NCI-H446 (cell line): ENCODE measurements at places on chromosomes 7 and 10.

DNA sequence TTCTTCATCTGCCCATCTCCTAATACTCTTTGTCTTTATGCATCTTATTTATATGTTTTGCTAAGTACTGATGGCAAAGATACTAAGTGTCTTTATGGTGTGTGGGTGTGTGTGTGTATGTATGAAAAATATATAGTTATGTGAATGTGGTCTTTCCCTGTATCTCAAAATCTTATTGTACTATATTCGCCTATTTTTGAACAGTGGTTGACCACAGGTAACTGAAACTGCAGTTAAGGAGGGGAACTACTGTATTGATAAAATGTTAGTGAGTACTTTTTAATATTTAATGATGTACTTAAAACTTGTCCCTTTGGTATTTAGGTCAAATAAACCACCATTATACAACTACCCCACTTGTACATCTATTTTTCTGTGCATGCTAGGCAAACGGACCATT, 85.9 kb downstream of the ADD3 start:
- DNase-seq = no peak

GRCh38 chr10:114862456-114862855, 40.9 kb downstream of the FHIP2A start:
- no peak for DNase-seq

DNA sequence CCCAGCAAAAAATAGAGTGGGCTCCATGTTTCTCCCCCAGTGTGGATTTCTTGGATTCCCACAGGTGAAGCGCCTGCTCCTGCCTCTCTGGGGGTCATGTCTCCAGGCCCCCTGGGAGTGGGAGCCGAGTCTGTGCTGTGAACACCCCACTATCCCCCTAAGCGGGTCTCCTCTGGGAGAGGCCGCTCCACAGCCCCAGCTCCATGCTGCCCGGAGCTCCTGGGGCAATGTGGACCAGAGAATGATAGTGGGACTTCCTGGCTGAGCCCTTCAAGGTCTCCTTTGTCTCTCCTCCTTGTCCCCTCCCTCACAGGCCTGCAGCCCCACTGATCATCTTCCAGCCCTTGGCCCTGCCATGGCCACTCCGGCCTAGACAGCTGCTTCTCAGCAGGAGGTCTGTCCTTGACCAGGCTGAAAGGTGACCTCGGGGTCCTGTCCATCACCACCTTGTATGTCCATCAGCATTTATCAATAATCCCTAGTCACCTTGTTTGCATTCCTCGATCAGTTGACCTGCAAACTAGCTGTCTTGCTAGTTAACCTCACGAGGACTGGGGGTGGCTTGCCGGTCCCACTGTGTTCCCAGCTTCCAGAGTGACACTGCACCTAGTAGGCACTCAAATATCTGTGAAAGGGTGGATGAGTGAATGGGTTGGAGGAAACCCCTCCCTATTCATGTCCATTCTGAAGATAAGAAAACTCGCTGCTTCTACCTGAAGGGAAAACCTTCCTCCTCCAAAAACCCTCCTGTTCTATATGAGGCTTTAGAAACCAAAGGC, 776 bp upstream of the CALML3 start:
- DNase-seq = no peak

GRCh38 chr10:101840741-101841453, 2.7 kb downstream of the KCNIP2 start:
- DNase-seq = no peak

- DNase-seq = no peak
These were observed 176.2 kb downstream of the GNAT3 start for GRCh38 chr7:80335511-80336231.

DNA sequence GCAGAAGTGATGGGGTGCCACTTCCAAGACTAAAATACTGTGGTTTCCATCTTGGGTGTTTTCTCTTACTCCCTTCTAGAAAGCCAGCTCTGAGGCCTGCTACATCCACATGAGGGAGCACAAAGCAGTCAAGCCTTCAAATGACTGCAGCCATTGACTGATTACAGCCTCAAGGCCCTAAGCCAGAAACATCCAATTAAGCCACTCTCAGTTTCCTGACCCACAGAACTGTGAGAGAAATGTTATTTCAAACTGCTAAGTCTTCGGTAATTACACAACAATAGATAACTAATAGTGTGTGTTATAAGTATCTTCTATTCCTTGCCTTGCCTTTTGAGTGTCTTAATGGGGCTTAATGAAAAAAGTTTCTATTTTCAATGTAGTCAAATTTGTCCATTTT, 24.8 kb downstream of the BRAF start:
- DNase-seq = peak; percentile 23

DNA sequence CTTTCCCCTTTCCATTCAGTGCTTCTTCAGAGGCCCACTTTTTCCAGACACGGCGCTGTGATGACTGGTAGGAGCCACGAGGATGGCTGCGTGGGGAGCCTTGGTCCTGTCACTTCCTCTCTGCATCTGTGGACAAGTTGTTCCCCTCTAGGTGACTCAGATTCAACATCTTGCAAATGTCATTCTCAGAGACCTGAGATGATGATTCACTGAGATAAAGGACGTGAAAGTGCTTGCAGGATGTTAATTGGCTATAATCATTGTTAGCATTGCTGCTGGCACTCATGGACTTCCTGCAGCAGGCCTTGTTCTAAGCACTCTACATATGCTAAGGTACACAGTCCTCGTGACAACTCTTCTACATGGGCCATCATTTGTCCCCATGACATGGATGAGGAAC, 489.8 kb upstream of the ZMIZ1 start:
- no peak for DNase-seq

GRCh38 chr10:71840177-71840957, 10.7 kb downstream of the PSAP start:
- peak; percentile 73 for DNase-seq

DNA sequence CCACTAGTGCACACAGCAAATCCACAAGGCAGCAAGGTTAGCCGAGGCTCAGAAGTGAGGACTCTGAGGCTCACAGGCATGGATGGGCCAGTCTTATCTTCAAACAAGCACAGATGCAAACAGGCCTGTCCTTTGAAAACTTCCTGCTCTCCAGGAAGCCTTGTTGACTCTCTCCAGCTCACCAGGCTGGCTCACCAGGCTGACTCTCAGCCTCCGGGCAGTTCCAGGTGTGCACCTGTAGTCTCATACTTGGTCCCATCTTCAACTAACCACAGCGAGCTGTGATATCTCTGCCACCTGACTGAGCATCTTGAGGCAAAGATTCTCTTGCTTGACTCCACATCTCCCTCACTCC, 173.9 kb upstream of the ZMIZ1 start:
- no peak for DNase-seq

- no peak for DNase-seq
These were observed 110.6 kb downstream of the RAB11FIP2 start for GRCh38 chr10:117936141-117936540.

DNA sequence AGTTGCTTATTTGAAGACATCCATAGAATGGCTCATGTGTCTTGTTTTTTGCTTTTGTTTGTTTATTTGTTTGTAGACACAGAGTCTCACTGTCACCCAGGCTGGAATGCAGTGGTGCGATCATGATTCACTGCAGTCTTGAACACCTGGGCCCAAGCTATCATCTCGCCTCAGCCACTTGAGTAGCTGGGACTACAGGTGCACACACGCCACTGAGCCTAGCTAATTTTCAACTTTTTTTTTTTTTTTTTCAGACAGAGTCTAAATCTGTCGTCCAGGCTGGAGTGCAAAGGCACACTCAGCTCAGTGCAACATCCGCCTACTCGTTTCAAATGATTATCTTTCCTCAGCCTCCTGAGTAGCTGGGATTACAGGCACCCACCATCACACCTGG, 83.3 kb upstream of the KLF6 start:
- no peak for DNase-seq

GRCh38 chr10:51367127-51367526, 292.8 kb downstream of the PRKG1 start:
- DNase-seq = no peak

DNA sequence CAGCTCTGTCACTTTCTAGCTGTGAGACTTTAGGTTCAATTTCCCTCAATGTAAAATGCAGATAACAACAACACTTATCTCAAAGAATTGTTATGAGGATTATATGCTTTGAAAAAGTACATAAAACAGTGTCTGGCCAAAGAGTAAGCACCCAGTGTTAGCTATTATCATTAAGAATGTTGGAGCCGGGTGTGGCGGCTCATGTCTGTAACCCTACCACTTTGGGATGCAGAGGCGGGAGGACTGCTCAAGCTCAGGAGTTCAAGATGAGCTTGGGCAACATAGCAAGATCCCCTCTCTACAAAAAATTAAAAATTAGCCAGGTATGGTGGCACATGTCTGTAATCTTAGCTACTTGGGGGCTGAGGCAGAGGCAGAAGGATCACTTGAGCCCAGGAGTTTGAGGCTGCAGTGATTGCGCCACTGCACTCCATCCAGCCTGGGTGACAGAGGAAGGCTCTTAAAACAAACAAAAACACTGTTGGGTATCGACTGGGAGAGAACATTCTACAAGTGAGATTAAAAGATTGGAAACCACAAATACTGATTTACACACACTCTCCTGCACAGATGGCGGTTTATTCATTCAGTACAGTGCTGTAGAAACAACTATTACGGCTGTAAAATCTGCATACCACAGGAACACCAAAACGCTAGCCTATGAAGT, 107.3 kb downstream of the PROSER2 start:
- DNase-seq = no peak

DNA sequence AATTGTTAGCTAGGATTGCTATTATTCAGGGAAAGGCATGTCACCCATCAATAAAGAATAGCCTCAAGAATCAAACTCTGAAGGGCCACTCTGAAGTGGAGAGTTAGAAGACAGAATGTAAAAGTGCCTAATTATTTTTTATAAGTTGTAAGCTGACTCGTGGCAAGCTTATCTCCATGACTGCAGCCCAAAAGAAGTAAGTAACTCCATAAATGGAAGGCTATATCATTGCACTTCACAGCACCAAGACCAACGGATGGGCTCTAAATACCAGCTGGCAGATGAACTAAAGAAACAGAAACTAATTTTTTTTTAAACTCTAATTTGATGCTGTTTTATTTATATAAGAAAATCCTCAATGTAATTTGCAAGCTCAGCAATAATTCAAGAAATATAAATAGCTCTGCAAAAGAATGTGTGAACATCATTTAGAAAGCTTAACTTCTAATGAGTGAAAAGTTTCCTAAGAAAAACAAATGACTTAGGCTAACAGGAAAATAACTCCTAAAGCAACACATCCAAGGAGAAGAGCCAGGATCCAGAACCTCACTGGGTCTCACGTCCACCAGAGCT, 165.5 kb downstream of the SNX13 start:
- no peak for DNase-seq

GRCh38 chr10:118108194-118109026, 61.7 kb upstream of the RAB11FIP2 start:
- DNase-seq = no peak

DNA sequence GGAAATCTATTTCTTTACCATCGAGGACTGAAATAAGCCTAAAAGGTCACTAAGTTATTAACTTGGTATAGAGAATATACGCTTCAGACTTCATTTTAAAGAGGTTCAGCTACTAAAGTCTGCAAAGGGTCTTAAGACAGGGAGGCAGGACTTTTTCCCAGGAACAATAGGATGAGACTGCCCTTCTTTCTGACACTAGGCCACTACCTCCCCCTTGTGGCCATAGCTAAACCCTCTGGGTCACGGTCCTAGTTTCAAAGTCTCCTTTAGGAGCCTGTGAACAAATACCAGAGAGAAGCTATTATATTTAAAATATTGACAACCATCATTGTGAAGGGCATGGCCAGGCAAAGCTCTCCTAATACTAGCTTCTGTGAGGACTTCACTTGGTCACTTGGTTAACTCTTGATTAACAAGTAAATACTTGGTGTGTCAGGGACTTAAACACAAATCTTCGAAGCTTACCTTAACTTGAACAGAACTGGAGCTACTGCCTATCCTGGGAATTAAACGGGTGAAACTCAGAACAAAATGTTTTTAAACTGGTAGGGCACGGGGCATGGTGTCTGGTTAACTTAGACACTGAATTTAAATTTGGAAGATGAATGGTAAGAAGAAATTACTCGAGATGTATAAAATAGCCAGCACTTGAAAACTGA, 75.6 kb downstream of the CCDC6 start:
- peak; percentile 46 for DNase-seq

- DNase-seq = no peak
These were observed 121.3 kb upstream of the HABP2 start for GRCh38 chr10:113431398-113432160.

DNA sequence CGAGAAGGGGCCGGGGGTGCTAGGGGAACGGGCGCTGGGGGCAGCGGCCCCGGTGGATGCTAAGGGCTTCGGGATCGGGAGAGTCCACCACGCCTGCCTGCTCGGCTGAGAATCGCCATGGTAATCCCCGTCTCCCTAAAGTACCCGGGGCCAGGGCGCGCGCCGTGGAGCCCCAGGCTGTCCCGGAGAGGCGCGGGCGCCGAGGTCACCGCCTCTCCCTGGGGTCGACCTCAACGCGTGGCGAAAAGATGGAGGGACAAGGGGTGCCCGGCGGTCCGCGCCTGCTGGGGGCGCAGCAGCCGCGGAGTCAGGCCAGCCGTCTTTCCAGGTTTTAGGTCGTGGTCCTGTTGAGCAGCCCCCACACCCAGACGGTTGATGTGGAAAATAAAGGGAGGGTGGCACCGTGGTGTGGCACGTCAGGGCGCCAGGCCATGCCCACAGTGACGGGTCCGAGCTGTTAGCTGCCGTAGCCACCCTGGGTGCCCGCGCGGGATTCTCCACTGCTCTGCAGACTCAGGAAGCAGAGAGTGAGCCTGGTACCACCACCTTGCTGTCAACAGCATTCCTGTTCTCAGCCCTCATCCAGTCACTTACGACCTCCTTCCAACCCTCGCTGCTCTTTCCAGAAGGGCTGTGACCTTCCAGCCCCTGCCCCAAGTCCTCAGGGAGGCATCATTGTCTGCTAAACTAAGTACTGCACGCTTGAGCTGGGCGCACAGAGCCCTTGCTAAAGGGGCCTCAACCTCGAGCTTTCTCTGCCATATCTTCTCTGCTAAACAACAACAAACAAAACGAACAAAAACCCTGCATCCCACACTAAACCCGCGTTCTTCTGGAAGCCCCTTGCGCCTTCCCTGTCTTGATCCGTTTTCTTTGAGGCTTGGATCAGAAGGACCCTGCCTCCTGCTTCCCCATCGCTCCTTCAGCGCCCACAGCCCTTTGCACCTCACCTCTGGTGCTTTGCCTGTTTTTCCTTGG, 666 bp downstream of the SMKR1 start:
- no peak for DNase-seq

DNA sequence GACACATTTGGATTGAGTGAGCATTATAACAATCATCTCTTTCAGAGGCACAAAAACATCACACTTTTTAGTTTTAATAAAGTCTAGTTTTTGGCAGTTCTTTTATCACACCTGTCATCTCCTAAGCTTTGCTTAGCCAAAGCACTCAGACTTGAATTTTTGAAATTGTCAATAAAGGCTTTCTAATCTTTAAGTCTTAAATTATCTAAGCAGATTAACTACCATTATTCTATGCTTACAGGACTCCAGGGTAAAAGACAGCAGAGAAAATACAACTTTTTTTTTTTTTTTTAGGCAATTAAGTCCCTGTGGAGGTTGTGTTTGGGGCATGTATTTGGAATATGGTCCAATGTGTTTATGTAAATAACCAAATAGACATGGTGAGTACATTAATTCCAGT, 17.6 kb upstream of the DLX6 start:
- no peak for DNase-seq

GRCh38 chr10:108252771-108253170, 1088.3 kb upstream of the SORCS1 start:
- DNase-seq = no peak
